ENCODE measurements at places on chromosomes 1 and 21. TPM values are rescaled to one million over a fixed set of nuclear protein-coding genes. Genes with fewer than 3 reads are reported as not detected.

Gene ZNF683
- total RNA-seq, result not detected

Gene RAP1GAP
- 0.05 TPM for total RNA-seq

Gene GPR3
- 0.33 TPM for total RNA-seq

Gene PLCH2
- total RNA-seq, result 0.62 TPM

Gene IGSF9
- not detected for total RNA-seq

Gene FMO2
- not detected for total RNA-seq

Gene LINGO4
- not detected for total RNA-seq

Gene PRAMEF1
- not detected for total RNA-seq

Gene LENEP
- total RNA-seq, result 0.40 TPM

Gene SPATA1
- 2.4 TPM for total RNA-seq

Gene SPRR2A
- not detected for total RNA-seq

Gene CR2
- total RNA-seq, result 67.3 TPM

Gene OR2T11
- not detected for total RNA-seq
